ENCODE measurements at places on chromosomes 1 and 21.

DNA sequence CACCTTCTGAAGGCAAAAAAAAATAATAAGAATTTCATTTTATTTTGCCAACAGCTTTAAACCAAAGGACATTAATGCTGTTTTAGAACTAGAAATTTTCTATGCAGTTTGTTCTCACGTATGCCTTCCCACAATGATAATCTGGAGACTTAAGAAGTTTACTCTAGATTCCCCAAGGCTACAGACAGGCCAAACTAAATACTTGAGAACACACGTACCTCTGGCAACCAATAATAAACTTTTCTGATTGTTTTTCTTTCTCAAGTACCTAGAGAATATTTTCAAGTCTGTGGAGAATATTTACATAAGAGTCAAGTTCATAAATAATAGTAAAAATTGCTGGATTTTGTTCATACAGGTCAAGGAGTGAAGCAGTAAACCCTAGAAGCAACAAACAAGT, 15.9 kb downstream of the CLDN8 start:
- DNase-seq = no peak

GRCh38 chr1:17315542-17316130, 7.6 kb downstream of the PADI4 start:
- no peak for DNase-seq

GRCh38 chr1:169821500-169821899, 26.8 kb upstream of the METTL18 start:
- no peak for DNase-seq

GRCh38 chr1:246404078-246404477, 103.0 kb downstream of the SMYD3 start:
- DNase-seq = no peak

DNA sequence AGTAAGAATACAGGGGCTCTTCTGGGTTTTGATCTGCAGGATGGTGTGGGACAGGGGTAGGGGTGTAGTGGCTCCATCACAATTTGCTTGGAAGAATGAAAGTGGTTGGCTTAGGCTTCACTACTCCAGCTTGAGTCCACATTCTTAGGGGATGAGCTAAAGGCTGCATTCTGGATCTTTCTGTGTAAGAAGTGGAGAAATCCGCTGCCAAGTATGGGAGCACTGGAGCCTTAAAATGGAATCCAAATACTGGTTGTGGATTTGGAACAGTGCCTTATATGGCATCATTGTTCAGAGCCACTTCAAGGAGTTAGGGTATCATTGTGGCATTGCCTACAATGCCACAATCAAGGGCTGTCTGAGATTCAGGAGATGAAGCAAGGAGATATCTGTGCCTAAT, 187.1 kb downstream of the LMO4 start:
- no peak for DNase-seq

- no peak for DNase-seq
These were observed 395.5 kb downstream of the USP25 start for GRCh38 chr21:16125274-16125673.

GRCh38 chr1:7644961-7645750, 125.9 kb upstream of the VAMP3 start:
- no peak for DNase-seq

GRCh38 chr1:158274797-158275196, 14.9 kb upstream of the CD1C start:
- no peak for DNase-seq

DNA sequence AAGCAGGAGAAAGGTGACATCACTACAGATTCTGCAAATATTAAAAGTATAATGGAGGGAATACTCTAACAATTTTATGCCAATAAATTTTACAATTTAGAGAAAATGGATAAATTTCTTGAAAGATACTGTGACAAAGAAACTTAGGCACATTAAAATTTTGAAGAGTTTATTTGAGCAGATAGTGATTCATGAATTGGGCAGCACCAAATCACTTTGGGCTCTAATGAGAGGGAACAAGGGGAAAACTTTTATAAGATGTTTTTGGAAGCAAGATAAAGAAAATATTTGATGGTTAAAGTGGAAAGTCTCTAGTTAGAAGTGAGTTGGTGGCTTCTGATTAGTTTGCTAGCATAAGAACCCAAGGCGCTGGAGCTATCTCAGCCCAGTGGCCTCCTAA, 55.2 kb upstream of the FMN2 start:
- DNase-seq = no peak

Data from HCT116 (cell line).